ENCODE measurements at places on chromosomes 4 and X.

- no peak for DNase-seq
Measured at GRCh38 chr4:45578874-45579273, 545.0 kb downstream of the GABRG1 start.

DNA sequence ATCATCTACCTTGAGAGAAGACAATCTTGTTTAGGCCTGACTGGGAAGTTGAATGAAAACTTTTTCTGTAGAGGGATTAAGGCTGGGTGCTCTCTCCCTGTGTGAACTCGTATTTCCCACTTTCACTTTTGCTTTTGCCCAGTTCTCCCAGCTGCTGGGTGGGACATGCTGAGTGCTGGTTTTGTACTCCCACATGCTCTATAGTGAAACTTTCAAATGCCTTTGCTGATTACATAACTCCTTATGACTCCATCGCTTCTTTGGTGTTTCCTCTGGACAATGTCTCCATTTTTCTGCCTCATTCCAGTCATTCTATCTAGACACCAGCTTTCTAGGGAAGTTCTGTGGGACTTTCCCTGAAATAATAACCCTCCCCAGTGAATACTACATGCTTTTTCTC, 100.5 kb downstream of the CLNK start:
- DNase-seq, result peak; percentile 64

GRCh38 chr4:19368800-19369199, 882.9 kb upstream of the SLIT2 start:
- DNase-seq, result no peak

GRCh38 chrX:135264206-135264605, 12.3 kb downstream of the ETDA start:
- no peak for DNase-seq

- no peak for DNase-seq
Measured at GRCh38 chr4:120667102-120667501, 255.4 kb downstream of the PRDM5 start.

DNA sequence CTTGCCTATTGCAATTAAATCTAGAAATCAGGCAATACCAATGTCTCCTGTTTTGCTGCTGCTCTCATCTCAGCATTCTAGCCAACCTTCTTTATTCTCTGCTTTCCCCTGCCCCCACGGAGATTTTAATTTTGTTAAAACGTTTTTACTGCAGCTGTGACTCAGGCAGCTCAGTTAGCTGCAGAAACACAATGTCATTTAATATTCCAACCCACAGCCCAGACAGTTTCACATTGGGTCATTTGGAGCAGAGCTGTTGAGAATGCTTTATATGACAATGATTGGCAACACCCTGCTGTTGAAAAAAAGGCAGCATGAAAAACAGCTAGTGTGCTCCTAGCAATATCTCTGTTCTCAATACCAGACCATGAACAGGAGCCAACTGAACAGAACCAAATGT, 12.6 kb upstream of the SLC10A4 start:
- DNase-seq, result no peak

DNA sequence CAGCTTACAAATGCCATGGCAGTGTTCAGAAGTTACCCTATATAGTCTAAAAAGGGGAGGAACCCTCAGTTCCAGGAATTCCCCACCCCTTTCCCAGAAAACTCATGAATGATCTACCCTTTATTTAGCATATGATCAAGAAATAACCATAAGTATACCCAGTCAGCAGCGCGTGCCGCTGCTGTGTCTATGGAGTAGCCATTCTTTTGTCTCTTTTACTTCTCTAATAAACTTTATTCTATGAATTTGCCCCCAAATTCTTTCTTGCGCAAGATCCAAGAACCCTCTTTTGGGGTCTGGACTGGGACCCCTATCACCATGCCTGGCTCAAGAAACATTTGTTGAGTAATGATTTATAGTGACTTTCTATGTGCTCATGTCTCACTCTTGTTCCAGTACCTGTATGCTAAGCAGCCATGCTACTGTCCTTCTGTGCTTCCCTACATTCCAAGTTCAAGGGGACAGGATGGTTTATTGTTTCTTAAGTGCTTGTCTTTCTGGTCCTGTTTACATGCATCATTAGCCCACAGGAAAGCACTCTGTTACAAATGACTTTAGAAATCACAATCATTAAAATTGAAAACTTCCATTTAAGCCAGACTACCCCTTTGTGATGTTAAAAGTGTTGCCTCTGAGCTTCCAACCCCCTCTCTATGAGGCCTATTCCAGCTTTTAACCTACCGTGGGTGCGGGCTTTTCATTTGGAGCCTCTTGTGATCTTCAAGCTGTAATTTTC, 63.4 kb upstream of the S100G start:
- DNase-seq, result no peak

- no peak for DNase-seq
Measured at GRCh38 chr4:101066626-101067170, 280.6 kb downstream of the PPP3CA start.

- DNase-seq, result peak; percentile 39
Measured at GRCh38 chr4:99856166-99856565, 38.1 kb downstream of the LAMTOR3 start.

DNA sequence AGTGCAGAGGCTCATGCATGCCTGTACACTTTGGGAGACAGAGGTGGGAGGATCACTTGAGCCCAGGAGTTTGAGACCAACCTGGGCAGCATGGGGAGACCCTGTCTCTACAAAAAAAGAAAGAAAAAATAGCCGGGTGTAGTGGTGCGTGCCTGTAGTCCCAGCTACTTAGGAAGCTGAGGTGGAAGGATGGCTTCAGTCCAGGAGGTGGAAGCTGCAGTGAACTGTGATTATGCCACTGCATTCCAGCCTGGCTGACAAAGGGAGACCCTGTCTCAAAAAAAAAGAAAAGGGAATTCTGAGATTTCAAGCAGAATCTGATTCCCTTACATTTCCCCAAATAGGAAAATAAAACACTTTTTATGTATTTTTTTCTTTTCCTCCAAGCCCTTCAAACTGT, 83.5 kb downstream of the SYNPO2 start:
- no peak for DNase-seq

- no peak for DNase-seq
Measured at GRCh38 chr4:139015948-139016471, 429 bp downstream of the NOCT start.

GRCh38 chr4:156941940-156942548, 29.6 kb downstream of the PDGFC start:
- peak; percentile 96 for DNase-seq
